ENCODE measurements at places on chromosomes 1 and 21. TPM values are rescaled to one million over a fixed set of nuclear protein-coding genes. Genes with fewer than 3 reads are reported as not detected.

Gene GBP4
- total RNA-seq: 4.3 TPM

Gene S1PR1
- total RNA-seq: 37.6 TPM

- no peak for DNase-seq
- H3K36me3 ChIP-seq: no peaks in the 10 kb centered on the region
- no peak overlapping the region for H3K27ac ChIP-seq
- peaks cover 4% of the 10 kb centered on the region for H3K4me1 ChIP-seq
These were observed 9.0 kb upstream of the ARID1A start for GRCh38 chr1:26686795-26687194.

DNA sequence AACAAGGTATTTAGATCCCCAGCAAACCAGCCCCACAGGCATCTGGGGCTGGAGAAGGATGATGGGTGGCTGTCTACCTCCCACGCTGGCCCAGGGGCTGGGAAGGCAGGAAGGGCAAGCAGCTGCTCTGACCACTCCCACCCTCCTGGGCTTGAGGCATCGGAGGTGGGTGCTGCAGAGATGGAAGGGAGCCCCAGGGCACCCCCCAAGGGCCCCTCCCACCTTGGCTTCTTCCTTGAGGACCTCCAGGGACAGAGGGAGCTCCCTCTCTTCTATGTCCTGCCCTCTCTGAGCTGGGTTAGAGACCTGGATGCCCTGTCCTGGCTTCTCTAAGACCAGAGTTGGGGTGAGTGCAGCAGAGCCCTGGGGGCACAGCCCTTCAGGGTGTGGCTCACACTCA lies 3.1 kb downstream of the CD52 start:
- peaks cover 32% of the 10 kb centered on the region for H3K4me1 ChIP-seq
- H3K27me3 ChIP-seq: no peaks in the 10 kb centered on the region
- 0 out of 2 replicates have a peak overlapping the region, but pooled peaks have one; percentile 0 for H3K4me3 ChIP-seq
- H3K36me3 ChIP-seq: 0 out of 2 replicates have a peak, but pooled peaks cover 3% of the 10 kb centered on the region
- no peak for DNase-seq
- peak overlapping the region; percentile 4 for H3K27ac ChIP-seq

DNA sequence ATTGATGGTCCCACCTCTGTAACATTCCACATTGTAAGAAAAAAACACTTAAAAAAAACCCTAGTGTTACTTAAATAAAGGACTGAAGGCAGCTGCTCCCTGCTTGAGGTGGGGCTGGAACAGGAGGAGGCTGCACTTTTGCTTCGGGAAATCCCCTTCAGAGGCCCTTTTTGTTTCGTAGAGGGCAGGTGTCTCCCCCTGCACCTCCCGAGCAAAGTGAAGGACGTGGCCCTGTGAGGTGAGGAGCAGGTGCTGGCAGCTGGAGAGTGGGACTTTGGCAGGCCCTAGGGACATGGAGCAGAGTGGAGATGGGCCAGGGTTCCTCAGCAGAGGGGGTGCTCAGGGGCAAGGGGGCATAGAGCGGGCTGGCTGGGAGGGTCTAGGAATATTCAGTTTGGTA lies 33.4 kb upstream of the WNT4 start:
- peak overlapping the region; percentile 28 for H3K27ac ChIP-seq
- H3K27me3 ChIP-seq: no peaks in the 10 kb centered on the region
- H3K4me1 ChIP-seq: peaks cover 36% of the 10 kb centered on the region
- H3K4me3 ChIP-seq: no peak overlapping the region

Data from GM12878 (cell line).